Caki2 (cell line): ENCODE measurements at places on chromosomes 12 and 14. TPM values are rescaled to one million over a fixed set of nuclear protein-coding genes. Genes with fewer than 3 reads are reported as not detected.

KERA gene
- not detected in 2 replicates for total RNA-seq

CLEC2A gene
- not detected in 2 replicates for total RNA-seq

ANKRD13A gene
- total RNA-seq: 5.7 and 6.7 TPM in 2 replicates

DNAH10 gene
- 0.74 TPM in 1 of 2 replicates, not detected in the other for total RNA-seq

CFAP251 gene
- 10.8 and 12.3 TPM in 2 replicates for total RNA-seq

MCRS1 gene
- total RNA-seq: 128 and 149 TPM in 2 replicates

SLCO1A2 gene
- not detected in 2 replicates for total RNA-seq

WNT5B gene
- 4.9 and 9.2 TPM in 2 replicates for total RNA-seq

RFX4 gene
- not detected in 2 replicates for total RNA-seq
